ENCODE measurements at places on chromosomes 3 and 15. TPM values are rescaled to one million over a fixed set of nuclear protein-coding genes. Genes with fewer than 3 reads are reported as not detected.
A peak's percentile ranks its signal among the peaks of the same experiment; 100 is the strongest.

The RCN2 gene
- 164 TPM for polyA plus RNA-seq

The ADAMTSL3 gene
- polyA plus RNA-seq = 8.6 TPM

The CCR9 gene
- 0.25 TPM for polyA plus RNA-seq

GRCh38 chr15:72231833-72232478 is 966 bp upstream of the PKM start:
- peak; percentile 76 for DNase-seq

DNA sequence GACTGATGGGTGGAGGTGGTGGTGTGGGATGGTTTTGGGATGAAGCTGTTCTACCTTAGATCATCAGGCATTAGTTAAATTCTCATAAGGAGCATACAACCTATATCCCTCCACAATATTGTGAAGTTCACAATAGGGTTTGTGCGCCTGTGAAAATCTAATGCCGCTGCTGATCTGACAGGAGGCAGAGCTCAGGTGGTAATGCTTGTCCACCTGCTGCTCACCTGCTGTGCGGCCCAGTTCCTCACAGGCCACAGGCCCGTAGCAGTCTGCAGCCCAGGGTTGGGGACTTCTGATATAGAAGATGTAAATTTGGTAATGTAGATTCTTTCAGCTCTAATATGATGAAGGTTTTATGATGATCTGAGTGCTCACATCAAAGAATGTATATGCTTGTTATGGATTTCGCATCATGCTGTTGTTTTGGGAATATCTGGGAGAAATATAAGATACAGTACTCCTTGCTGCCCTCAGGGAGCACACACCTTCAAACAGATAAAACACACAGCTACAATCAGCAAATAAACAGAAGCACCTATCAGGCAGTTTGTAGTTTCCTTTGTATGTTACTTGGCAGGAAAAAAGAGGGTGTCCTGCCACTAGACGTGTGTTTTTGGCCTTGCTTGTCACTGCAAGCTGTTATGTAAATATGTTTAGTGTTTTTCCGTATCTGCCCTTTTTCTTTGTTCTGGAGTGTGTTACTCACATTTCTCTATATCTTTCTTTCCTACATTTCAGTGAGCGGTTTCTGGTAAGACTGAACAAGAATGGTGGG is 239.1 kb upstream of the MANF start:
- no peak for DNase-seq

DNA sequence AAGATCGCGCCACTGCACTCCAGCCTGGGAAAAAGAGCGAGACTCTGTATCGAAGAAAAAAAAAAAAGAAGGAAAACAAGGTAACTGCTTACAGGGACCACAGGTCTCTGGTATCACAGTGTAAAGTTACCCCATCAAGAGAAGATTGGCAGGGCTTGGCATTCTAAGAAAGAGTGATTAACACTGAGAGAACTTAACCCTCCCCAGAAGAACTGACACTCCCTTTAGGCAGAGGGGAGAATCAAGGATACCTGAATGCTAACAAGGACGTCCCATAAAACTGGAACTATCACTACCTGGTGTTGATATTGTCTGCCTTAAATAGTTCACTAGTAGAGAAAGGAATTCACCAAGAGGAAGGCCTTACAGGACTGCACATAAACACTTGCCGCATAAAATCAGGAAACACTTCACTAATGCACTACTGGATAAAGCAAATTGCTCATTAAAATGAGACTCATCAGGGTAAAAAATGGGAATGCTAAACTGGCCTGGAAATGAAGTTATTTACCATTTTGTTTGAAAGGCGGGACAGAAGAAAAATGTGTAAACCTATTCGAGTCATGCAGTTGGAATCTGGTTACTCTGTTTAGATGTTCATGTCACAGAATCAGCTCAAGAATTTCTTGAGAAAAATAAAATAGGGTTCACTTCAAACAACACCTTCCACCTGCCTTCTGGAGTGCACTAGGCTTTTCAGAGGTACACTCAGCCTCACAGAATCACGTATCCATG is 121.6 kb downstream of the FOXP1 start:
- no peak for DNase-seq

DNA sequence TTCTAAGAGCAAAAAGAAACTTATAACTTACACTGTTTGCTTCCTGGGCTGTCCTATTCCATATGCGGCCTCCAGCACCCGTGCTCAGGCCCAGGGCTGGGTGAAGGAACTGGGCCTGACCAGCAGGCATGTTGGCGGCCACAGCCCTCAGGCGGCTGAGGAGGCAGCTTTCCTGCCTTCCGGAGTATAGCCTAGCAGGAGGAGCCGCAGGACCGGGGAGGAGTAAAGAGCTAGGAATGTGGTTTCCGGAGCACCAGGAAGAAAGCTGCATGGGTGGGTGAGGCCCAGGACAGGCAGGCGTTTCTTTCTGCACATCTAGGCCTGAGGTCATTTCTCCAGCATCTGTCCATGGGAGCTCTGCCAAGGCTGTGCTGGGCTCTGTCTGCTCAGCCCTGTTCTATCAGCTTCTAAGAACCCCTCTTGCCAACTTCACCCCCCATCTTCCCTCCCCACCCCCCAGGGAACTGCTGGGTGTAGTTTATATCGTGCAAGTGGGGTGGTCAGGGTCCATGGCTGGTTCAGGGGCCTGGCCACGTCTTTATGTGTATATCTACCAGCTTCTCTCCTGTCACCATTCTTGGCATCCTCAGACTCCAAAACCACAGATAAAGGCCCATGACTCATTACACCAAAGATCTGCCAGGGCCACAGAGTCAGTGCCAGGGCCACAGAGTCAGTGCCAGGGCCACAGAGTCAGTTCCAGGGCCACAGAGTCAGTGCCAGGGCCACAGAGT is 7.8 kb upstream of the KIF7 start:
- DNase-seq = peak; percentile 42

GRCh38 chr3:171774521-171774920 is 35.8 kb downstream of the PLD1 start:
- no peak for DNase-seq

- DNase-seq = no peak
Measured at GRCh38 chr3:174775603-174776002, 83.5 kb upstream of the NAALADL2 start.

DNA sequence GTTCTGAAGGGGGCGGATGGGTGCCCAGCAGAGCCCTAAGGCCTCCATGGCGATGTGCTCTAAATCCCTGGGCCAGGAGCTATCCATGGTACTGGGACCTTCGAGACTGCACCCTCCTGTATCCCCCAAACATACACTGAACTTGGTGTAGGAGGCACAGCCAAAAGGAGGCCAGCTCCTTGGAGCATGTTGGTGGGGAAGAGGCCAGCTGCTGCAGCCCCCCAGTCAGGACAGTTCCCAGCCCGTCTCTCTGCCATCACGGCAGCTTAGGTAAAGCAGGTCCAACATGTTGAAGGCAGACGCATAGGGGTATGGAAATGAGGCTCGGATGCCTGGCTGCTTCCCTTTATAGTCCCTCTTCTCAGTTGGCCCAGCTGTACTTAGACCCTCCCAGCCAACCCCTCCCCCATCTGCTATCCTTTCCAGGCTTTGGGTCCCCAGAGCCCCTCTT is 1.8 kb downstream of the CAMKV start:
- peak; percentile 23 for DNase-seq

GRCh38 chr3:513301-513700 is 316.7 kb downstream of the CHL1 start:
- DNase-seq = no peak

- peak; percentile 52 for DNase-seq
Measured at GRCh38 chr15:80459380-80459779, 55.2 kb downstream of the ARNT2 start.

GRCh38 chr15:101258238-101259144 is 6.6 kb upstream of the CHSY1 start:
- DNase-seq = peak; percentile 75

DNA sequence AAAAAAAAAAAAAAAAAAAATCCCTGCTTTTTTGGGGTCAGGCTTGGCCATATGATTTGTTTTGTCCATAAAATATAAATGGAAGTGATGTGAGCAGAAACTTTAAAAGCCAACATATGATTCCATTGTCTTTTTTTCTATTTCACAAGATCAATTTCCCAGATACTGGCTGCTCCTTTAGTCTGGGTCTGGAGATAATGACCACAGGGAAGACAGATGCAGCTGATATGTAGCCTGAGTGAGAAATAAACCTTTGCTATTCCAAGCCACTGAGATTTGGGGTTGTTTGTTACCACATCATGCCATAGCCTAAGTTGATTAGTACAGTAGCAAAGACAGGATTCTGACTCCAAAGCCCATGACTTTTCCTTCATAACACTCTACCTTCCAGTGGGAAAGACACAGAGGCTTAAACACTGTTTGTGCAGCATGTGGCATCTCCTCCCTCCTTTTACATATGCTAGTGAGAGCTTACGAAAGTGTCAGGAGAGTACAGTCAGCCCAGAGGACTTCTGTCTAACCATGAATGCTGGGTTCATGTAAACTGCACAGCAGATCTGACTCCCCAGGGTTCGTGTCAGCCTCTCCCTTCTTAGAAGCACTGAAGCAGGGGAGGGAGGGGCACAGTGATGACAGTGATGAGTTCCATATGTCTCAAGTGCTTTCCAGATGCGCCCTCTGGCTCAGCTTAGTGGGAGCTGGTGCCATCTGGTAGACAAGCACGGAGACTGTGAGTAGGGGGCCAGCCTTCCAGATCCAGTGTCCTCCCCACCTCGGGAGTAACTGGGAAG is 36.7 kb upstream of the SLC7A14 start:
- DNase-seq = no peak

DNA sequence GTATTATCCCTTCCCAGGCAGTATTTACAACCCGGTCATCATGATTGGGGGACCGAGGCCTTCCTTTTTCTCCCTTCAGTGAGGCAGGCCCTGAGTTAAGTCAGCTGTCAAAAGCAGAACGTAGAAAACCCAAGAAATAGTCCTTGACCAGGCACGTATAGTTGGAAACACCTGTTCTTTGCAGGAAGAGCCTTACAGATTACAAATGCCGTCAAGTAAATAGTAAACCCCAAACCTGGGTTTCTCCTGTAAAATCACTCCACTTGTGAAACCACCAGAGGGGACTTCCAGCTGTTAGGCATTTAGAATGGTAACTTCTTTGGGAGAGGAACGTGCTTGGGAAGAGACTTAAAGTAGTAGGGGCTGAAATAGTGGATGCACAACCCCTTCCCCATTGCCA is 1.0 kb upstream of the BTBD1 start:
- no peak for DNase-seq

Data from testis (tissue), 5 donors.